ENCODE measurements at places on chromosomes 5 and 9.

DNA sequence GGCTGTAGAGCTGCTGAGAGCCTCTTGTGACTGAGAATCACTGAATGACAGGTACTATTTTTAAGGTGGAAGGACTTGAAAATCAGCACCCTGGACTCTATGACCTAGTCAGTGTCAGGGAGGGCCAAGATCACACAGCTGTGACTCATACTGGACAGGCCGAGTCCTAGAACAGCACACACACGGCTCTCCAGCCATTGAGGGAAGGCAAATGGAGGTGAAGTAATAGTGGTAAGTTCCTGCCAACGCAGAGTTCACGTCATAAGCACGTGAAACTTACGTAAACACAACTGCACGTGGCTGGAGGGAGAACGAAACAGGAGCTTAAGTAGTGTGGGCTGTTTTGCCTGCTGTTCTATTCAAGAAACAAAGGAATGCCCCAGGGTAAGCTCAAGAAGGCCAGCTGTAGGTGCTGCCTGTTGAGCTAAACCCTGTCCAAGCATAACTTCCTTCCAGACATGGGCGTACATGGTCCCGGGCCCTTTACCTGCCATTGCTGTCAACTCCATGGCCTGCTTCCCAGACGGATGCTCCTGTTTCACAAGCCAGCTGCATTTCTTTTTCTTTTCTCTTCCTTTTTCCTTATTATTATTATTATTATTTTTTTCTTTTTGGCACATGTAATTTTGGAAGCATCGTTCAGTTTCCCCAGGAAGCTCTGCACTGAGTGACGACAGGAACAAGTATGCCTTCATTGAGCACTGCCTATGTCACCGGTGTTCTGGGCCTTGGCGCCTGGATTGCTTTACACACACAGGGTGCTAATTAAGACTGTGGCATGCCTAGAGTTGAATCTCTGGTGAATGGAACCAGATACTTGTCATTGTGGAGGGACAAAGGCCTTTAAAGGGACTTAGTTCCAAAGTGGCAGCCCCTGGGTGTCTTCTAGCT is 10.2 kb upstream of the LCP2 start:
- DNase-seq, result no peak

DNA sequence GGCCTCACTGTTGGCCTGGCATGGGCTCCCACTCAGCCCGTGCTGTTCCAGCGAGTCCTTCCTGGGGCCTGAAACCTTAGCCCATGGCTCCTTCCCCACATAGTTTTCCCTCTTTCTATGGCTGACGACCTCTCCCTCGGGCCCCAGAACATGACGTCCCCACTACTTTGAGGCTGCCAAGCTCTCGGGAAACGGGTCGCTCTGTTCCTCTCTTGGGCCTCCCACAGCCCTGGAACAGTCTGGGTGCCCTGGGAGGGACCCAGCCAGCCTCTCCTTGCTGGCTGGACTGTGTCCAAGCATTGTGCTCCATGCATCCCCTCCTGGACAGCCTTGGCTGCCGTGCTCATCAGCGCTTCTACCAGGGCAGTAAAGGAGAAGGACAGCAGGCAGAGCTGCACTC is 118.3 kb downstream of the SYK start:
- DNase-seq, result no peak

DNA sequence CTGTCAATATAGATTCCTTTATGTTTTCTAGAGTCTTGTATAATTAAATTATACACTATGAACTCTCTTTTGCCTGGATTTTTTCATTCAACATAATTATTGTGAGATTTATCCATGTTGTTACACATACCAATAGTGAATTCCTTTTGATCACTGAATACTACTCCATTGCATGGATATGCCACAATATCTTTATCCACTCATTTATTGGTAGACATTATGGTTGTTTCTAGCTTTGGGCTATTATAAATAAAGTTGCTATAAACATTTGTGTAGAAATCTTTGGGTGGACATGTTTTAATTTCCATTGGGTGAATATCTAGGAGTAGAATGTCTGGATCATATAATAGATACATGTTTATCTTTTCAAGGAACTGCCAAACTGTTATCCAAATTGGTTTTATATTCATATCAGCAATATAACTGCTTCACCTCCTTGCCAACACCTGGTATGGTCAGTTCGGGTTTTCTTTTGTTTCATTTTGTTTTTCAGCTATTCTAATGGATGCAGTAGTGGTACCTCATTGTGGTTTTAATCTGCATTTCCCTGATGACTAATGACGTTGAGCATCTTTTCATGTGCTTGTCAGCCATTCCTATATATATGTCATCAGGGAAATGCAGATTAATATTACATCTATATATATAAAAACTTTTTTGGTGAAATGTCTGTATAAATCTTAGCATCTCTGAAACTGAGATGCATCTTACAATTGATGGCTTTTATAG is 32.1 kb upstream of the TCF7 start:
- no peak for DNase-seq

- no peak for DNase-seq
These were observed 27.2 kb downstream of the ENC1 start for GRCh38 chr5:74613283-74613682.

GRCh38 chr5:73781107-73781768 is 155.2 kb downstream of the ARHGEF28 start:
- DNase-seq, result no peak

GRCh38 chr9:115209601-115210306 is 91.8 kb upstream of the TNC start:
- DNase-seq, result peak; percentile 34

DNA sequence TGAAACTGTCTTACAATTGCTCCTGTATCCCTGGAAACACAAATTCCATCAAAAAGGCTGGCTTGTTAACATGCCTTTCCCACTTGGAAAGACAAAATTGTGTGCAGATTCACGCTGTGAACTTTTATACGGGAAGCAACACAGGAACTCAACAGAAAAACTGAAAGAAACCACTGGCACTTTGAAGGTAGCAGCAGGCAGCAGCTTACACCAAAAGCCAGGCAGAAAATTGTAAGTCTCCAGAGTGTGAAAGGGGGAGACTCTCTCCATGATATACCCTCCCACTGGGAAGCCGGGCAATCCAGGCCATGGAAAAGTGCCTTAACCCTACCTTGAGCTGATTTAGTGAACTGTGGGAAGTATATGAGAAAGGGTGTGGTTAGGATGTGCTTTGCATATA is 943.7 kb downstream of the CDH18 start:
- DNase-seq, result no peak

DNA sequence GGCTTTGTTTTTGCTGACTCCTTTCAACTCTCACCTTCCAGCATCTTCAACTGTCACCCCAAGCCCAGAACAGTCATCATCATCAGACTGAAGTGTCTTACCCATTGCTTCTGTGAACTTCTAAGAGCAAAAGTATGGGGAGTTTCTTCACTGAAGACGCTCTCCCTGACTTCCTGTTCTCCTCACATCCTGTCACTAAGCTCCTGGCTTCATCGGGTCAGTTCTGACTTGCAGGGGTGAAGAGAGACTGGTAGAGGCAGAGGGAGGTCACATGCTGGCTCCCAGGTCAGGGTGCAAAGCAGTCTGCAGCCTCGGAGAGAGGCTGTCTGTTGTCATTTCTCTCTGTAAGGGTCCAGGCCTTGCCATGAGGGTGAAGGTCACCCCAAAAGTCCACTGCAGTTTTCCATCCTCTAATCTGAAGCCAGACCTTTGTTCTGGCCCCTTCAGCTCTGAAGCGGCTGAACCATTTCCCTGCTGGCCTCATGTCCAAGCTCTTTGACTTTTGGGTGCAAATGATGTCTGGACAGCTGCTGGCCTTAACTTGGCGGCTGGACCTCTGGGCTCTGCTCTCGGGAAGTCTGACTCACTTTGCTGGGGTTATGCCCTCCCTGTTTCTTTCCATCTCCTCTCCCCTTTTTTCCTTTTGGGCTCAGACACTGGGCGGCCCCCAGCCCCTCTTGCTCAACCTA is 305.0 kb downstream of the RAB3C start:
- DNase-seq, result no peak

- DNase-seq, result no peak
These were observed 71.5 kb upstream of the ERBIN start for GRCh38 chr5:65854925-65855324.

DNA sequence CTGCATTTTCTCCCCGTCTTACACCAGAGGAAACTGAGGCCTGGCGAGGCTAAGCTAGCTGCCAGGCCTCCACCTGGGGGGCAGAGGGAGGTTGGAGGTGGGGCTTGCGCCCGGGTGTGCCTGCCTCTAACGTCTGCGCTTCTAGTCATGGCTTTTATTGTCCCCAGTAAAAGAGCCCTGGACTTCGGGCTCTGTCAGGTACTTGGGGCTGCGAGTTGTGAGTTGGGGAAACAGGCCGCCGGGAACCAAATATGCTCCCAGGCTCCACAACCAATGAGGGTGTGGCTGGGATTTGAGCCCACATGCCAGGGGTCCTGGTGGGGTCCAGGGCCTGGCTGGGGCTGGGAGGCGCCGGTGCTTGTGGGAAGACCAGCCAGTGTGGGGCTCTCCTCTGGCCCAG is 57.4 kb upstream of the NOTCH1 start:
- DNase-seq, result no peak

GRCh38 chr9:77945798-77946197 is 85.8 kb downstream of the GNAQ start:
- no peak for DNase-seq

GRCh38 chr9:107704774-107705173 is 215.2 kb upstream of the KLF4 start:
- DNase-seq, result no peak

GRCh38 chr5:9233712-9234111 is 312.2 kb downstream of the SEMA5A start:
- no peak for DNase-seq

DNA sequence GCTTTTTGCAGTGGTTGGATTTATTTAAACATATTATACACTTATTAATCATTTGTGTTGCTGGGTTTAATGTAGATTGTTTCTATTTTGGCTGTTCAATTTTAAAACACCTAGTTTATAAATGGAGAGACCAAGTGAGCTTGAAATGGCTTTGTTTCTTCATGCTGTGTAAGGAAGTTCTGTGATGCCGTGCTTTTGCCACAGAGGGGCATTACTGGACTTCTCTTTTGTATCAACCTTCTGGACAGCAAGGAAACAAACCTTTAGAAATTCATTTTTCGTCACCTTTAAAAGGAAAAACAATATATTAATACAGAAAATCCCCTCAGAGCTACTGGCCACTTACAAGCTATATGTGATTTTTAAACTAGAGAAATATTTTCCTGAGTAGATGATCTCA is 81.9 kb downstream of the DMRTA1 start:
- no peak for DNase-seq

GRCh38 chr9:136441191-136441680 is 1.6 kb upstream of the INPP5E start:
- DNase-seq, result no peak

DNA sequence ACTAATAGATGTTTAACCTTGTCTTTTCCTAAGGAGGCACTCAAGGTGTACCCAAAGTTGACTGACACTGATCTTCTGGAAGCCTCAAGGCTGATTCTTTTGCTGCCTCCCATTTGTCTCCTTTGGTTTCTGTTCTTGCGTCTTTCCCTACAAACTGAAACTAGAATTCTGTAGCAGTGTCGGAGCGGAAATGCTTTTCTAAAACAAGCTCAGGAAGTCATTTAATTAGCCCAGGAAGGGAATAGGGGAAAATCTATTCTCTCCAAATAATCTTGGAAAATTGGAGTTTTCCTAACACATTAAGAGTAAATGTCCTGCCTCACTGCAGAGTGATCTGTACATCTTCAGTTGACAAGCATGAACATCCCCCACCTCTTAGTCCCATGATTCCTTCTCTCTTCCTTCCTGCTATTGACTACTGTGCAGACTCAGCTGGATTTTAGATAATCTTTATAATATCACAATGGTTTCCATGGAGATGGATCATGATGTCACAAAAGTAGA is 182.7 kb downstream of the NR3C1 start:
- DNase-seq, result no peak

DNA sequence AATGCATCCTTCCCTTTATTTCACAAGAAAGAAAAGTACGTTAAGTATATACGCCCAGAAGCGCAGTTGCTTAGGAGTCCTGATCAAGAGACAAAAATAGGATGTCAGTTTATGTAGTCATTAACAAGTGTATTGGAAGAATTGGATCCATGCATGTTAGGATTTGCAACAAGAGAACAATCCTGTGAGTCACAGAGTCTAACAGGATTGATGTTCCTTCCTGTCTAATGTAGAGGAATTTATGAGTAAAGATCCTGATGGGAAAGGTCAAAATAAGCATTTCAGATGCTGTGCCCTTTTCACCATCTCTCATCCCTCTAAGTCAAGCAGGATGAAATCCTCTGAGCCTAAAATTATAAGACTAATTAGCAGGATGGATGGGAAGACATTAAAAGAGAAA is 406.0 kb upstream of the GRIA1 start:
- DNase-seq, result no peak

GRCh38 chr9:128005923-128006322 is 25.1 kb upstream of the EEIG1 start:
- no peak for DNase-seq

DNA sequence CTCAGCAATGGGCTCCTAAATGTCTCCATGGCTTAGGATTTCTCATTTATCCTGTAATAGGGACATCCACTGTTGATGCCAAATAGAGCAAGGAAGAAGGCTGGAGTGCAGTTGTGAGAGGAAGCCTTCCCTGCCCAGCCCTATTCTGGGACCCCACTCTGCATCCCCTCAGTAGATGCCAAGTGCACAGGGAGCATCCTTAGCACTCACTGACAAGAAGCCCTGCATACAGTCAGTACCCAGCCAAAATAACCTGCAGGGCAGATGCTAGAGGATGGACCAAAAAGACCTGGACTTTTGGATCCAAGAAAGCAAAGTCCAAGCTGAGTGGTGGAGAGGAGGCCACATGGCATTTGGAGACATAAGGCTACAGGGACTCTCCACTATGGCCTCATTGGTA is 113.5 kb upstream of the SPOCK1 start:
- no peak for DNase-seq

DNA sequence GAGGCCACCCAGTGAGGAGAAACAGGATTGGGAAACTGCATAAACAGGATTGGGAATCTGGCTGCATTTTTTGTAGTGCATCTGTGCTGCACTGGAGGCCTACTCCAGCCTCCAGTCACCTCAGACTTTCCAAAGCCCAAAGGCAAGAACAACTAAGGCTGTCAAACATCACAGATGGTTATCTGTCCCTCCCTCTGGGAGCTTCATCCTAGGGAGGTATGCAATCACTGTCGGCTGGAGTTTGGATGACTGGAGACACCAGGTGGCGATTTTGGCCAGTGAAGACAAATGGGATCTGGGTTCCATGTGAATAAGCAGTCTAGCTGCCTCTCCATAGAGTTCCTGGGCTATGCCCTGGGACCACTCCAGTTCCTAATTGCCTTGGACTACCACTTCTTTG is 9.3 kb upstream of the SPINK13 start:
- DNase-seq, result no peak

DNA sequence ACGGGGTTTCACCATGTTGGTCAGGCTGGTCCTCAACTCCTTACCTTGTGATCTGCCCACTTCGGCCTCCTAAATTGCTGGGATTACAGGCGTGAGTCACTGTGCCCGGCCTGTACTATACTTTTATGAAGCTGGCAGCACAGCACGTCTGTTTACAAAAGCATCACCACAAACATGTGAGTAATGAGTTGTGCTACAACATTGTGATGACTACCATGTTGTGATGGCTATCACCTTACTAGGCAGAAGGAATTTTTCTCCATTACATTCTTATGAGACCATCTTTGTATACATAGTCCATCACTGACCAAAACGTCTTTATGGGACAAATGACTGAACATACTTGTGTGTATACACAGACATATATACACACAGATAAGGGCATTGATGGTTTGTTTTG is 1019.0 kb downstream of the CDH18 start:
- no peak for DNase-seq
